Activated T-cell treated with anti-CD3 and anti-CD28 coated beads for 1 hour (primary cell): ENCODE measurements at places on chromosomes 4 and X.

DNA sequence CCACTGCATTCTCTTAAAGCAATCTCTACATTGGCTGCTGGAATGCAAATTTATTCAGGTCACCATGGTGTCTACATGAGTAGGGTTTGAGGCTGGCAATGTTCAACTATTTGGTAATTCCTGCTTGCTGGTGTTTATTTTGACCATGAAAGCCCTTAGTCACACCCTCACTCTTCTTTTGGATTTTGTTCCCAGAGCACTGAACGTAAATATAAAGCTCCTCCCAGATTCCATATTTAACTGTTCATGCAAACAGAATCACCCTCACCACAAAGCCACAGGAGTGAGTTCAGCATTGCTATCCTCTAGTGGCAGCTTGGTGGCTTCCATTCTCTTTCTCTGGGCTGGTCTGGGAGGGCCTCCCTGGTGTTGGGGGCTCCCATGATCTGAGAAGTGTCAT, 82.8 kb downstream of the LNX1 start:
- DNase-seq, result no peak

DNA sequence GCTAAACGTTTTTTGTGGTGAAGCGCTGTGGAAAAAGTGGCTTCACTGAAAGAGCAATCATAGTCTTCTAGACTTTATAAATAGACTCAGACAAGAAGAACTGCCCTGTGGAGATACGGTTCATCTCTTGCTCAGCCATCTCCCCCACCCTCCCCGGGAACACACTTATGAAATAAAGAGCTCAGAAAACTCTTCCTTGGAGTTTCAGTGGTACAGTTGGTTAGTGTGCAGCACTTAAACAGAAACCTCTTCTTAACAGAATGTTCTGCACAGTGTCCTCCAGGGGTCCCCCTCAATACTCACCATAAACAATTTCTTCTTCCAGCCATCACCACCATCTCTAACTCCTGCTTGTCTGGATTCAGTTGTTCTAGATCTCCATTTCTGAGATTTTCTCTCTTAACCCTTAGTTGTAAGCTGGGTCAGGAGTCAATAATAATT, 313.0 kb downstream of the ARHGAP10 start:
- DNase-seq, result no peak

DNA sequence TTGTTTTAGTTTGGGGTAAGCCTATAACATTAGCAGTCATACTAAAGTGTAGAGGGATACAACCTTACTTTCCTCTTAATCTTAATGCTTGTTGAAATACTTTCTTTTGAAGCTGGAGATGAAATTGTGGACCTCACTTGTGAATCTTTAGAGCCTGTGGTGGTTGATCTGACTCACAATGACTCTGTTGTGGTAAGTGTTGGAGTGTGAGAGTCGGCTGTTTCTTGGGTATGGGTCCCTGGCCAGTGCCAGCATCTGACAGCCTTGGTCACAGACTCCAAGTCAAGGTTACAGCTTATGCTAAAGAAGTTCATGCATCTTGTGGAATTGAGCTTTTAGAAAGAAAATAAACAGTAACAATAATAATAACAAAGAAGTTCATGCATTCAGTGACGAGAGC, 31.6 kb downstream of the RNF4 start:
- DNase-seq, result no peak

- no peak for DNase-seq
Measured at GRCh38 chr4:113316879-113317278, 267.4 kb downstream of the ANK2 start.

DNA sequence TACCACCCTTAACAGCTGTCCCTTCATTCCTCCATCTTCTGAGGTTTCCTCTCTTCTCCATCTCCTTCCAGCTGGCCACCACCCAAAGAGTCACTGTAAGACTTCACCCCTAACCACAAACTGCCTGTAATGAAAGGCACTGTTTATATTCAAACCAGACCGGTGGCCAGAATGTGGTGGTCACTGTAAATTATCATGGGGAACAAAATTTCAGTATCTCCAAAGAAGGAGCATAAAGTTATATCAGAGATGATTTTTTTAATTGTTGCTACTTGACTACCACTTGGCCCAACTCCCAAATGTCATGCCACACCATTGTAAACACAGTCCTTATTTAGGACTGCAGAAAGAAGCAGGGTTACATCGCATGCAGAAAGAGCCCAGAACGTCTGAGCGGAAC, 44.8 kb downstream of the SMARCA1 start:
- no peak for DNase-seq

DNA sequence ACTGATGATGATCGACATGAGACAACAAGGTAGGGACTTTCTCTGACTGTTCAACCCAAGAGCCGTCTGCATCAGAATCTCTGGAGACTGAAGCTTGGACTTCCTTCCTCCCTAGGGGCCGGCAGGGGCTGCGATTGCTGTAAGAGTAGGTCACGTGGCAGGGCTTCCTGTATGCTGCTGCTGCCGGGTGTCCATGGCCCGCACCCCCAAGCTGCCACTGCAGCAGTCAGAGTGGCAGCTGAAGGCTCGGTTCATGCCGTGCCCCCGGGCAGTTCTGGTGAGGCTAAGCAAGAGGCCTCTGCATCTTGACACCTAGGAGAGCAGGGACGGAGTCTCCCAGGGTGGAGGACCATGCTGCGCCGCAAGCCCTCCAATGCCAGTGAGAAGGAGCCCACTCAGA, at the start of gene SASH3:
Gene SASH3 (plus strand): TSS at position 203 of the 400 bp plus-strand sequence. CDS start 149 bp downstream, at position 352.
- DNase-seq, result peak; percentile 48

GRCh38 chrX:4570151-4570550, 856.7 kb upstream of the PRKX start:
- no peak for DNase-seq

DNA sequence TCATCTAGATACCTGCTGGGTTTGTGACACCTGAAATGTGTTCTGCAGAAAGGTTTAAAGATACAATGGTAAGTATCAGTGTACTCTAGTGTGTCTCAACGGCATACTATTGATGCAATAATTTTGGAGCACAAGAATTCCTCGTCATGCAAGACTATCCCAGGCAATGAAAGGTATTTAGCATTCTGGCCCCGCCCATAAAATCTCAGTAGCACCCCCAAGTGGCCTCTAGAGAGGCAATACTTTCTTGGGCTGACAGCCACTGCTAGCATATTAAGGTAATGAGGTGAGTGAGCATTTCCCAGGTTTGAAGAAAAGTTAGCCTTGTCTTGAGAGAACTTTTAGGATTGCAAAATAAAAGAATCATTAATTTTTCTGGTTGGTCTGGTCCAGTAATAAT, 24.0 kb downstream of the TAB3 start:
- DNase-seq, result no peak
